NCI-H774 (cell line): ENCODE measurements at places on chromosomes 1 and 21.

DNA sequence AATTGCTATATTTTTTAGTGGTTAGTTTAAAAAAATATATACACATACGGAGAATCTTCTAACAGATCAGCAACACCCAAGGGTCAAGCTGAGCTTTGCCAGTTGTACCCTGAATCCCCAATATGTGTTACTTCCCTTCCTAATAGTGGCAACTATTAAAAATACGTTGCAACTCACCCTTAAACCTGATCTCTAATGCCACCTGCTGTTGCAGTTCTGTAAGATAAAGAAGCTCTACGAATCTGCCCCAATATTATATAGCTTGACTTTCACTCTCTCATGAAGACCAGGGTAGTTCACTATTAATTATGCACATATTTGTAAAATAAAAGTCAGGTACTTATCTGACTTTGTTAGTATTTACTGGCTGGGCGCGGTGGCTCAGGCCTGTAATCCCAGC is 58.4 kb downstream of the ASH1L start:
- no peak for DNase-seq

DNA sequence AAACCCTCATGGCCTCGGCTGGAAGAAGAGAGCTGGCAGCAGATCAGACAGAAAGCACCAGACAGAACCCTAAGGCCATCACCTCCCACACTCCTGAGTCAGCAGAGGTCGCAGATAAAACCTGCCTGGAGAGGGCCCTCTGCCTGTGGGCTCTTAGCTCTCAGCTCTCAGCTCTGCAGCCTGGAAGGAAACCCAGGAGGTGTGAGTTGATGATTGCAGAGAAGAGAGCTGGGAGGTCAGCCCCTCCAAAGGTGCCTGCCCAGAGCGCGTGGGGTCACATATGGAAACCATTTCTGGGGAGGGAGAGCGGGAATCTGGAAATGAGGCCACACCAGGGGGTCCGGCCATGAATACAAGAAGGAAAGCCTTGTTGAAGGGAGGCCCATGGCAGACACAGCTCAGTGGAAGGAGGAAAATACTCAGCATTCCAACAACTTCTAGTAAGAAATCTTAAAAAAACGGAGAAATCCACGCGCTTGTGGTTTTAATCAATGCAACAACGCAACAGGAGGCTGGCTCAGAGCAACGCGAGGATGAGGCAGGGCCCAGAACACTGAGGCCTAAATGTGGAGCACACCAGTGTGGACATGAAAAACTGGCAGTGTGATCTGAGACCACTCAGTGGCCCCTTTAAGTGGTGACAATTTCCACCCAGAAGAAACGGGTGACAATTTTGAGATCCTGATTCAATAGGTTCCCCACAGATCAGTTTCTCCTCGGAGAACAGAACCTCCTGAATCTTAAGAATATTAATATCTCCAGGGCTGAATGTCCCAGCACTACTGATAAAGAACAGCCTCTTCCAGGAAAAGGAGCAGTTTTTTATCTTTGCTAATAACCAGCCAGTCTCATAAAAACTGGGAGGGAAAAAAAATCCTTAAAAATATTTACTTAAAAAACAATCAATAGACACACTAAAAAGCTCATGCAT is 45.7 kb downstream of the PSMG1 start:
- no peak for DNase-seq

GRCh38 chr1:230668227-230668626 is 25.9 kb downstream of the COG2 start:
- DNase-seq, result no peak

DNA sequence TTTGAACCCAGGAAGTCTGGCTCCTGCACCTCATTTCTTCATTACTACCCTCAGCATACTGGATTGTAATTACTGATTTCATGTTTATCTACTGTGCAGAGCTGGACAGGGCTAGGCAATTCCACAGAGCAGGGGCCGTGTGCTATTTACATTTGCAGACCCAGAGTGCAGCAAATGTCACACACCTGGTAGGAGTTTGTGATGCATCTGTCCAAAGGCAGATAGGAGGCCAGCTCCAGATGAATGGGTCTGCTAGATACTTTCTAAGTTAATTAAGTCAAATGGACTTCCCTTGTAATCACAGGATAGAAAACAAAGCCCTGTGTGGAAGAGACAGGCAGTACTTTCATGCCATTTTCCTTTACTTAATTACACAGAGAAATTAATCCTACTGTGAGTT is 46.2 kb downstream of the PGBD5 start:
- DNase-seq, result peak; percentile 34
